Fibroblast of lung (primary cell): ENCODE measurements at places on chromosomes 16 and 17. TPM values are rescaled to one million over a fixed set of nuclear protein-coding genes. Genes with fewer than 3 reads are reported as not detected.

Gene RHBDF1
- total RNA-seq, result 32.9 and 53.8 TPM in 2 replicates

Gene SP6
- under 0.01 TPM in 1 of 2 replicates, not detected in the other for total RNA-seq

Gene SLC16A11
- total RNA-seq, result under 0.01 and 0.17 TPM in 2 replicates

Gene ZNF469
- total RNA-seq, result 1.3 and 1.5 TPM in 2 replicates

Gene ITPRIPL2
- total RNA-seq, result 41.3 and 42.1 TPM in 2 replicates

Gene PPP1R27
- under 0.01 TPM in 1 of 2 replicates, not detected in the other for total RNA-seq

Gene MT1F
- 0.26 and 2.1 TPM in 2 replicates for total RNA-seq

Gene CX3CL1
- total RNA-seq, result under 0.01 TPM in 1 of 2 replicates, not detected in the other

Gene SPNS2
- total RNA-seq, result under 0.01 and 0.17 TPM in 2 replicates

Gene CACNG1
- not detected in 2 replicates for total RNA-seq

Gene APOBR
- total RNA-seq, result under 0.01 TPM in 1 of 2 replicates, not detected in the other

Gene FBXL19
- 13.1 and 14.5 TPM in 2 replicates for total RNA-seq

Gene PLXDC1
- 4.1 and 6.3 TPM in 2 replicates for total RNA-seq

Gene CIBAR2
- total RNA-seq, result not detected in 2 replicates

Gene LASP1
- 58.8 and 79.8 TPM in 2 replicates for total RNA-seq

Gene ABCA6
- 12.9 and 23.1 TPM in 2 replicates for total RNA-seq

Gene PLA2G10
- not detected in 2 replicates for total RNA-seq

Gene MAFG
- total RNA-seq, result 18.0 and 20.6 TPM in 2 replicates

Gene SLC52A1
- 0.26 and 0.66 TPM in 2 replicates for total RNA-seq

Gene ABCA9
- total RNA-seq, result 3.1 and 14.1 TPM in 2 replicates

Gene STAT5A
- 26.2 and 28.4 TPM in 2 replicates for total RNA-seq

Gene CPHXL2
- not detected in 2 replicates for total RNA-seq
